ENCODE measurements at places on chromosomes 2 and 18. TPM values are rescaled to one million over a fixed set of nuclear protein-coding genes. Genes with fewer than 3 reads are reported as not detected.

UGT1A10 gene
- total RNA-seq = not detected

PAX8 gene
- 0.37 TPM for total RNA-seq

GRCh38 chr2:30239986-30240752, 8.8 kb downstream of the LBH start:
- H3K36me3 ChIP-seq = no peaks in the 10 kb centered on the region
- peak overlapping the region; percentile 66 for H3K27ac ChIP-seq
- no peak overlapping the region for H3K4me3 ChIP-seq
- DNase-seq = no peak
- peaks cover 39% of the 10 kb centered on the region for H3K4me1 ChIP-seq

GRCh38 chr2:228048838-228049490, 132.5 kb downstream of the SPHKAP start:
- peaks cover 4% of the 10 kb centered on the region for H3K4me1 ChIP-seq
- no peaks in the 10 kb centered on the region for H3K27me3 ChIP-seq
- no peak overlapping the region for H3K27ac ChIP-seq
- H3K4me3 ChIP-seq = no peak overlapping the region

DNA sequence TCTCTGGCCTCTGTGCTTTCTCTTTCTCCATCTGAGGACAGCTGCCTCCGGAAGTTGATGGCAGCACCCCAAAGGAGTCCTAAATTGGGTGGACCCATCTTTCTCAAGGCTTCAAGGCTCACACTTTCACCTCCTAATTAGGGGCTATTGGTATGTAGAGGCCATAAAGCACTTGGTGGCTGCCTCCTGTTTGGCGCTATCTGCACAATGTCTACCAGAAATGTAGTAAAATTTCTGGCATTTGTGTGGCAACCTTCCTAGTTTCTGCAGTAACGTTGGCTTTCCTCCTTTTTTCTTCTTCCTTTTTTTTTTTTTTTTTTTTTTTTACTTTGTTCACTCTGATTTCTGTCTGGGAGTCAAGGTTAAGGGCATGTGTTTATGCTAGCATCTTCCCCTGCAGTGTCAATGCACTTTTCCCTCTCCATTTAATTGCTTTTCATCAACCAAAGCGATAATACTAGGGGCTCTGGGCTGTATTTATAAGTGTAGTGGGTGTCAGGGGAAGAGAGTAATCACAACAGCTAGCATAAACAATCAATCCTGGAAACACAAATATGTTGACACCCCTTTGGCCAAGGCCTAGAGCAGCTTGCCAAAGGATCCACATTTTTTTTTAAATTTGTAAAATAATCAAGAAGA, 86.0 kb downstream of the TACR1 start:
- H3K36me3 ChIP-seq = no peaks in the 10 kb centered on the region
- H3K4me3 ChIP-seq = no peak overlapping the region
- no peaks in the 10 kb centered on the region for H3K27me3 ChIP-seq
- H3K4me1 ChIP-seq = no peaks in the 10 kb centered on the region
- no peak for DNase-seq

GRCh38 chr2:54691445-54692135, 31.9 kb upstream of the EML6 start:
- H3K4me1 ChIP-seq = no peaks in the 10 kb centered on the region
- no peak overlapping the region for H3K27ac ChIP-seq
- H3K36me3 ChIP-seq = no peaks in the 10 kb centered on the region
- no peaks in the 10 kb centered on the region for H3K27me3 ChIP-seq

- no peak overlapping the region for H3K4me3 ChIP-seq
- no peaks in the 10 kb centered on the region for H3K4me1 ChIP-seq
- H3K27me3 ChIP-seq = no peaks in the 10 kb centered on the region
- no peak overlapping the region for H3K27ac ChIP-seq
- no peak for DNase-seq
- H3K36me3 ChIP-seq = no peaks in the 10 kb centered on the region
These were observed 22.1 kb downstream of the GPR39 start for GRCh38 chr2:132438691-132439090.
